GM12878 (cell line): ENCODE measurements at places on chromosomes 11 and 22.

DNA sequence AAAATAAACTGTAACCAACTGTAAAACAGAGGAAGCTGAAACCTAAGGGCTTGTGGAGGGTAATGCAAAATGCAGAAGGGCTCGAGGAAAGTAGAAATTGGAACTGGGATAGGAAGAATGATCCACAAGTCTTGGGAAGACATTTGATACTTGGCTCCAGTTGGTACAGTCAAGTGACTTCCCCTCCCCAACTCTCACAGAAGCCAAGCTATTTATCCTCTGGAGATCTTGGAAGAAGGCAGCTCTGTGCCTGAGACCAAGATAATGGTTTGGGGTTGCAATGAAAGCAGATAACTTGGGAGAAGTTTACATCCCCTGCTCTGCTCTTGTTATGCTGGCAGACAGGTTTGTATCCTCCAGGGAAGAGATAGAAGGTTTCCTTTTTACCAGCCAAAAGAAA, 198.9 kb upstream of the ZC3H12C start:
- DNase-seq = no peak

DNA sequence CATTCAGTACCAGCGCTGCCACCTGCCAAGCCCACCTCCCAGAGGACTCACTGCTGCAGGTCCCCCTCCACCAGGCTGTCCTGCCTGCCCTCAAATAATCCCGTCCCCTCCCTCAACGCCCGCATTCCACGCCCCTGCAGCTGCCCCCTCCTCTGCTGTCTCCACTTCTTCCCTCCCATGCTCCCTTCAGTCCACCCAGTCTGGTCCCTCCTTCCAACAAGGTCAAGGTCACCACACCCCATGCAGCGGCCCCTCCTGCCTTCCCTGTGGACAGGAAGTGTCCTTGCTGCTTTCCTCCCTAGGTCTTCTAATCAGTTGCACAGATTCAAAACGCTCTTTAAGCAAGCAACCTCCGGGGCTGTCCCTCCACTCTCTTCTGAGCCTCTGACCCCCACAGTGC, 12.1 kb downstream of the MACROD1 start:
- DNase-seq = no peak

GRCh38 chr22:38189104-38189503, 7.5 kb upstream of the PLA2G6 start:
- DNase-seq = no peak

DNA sequence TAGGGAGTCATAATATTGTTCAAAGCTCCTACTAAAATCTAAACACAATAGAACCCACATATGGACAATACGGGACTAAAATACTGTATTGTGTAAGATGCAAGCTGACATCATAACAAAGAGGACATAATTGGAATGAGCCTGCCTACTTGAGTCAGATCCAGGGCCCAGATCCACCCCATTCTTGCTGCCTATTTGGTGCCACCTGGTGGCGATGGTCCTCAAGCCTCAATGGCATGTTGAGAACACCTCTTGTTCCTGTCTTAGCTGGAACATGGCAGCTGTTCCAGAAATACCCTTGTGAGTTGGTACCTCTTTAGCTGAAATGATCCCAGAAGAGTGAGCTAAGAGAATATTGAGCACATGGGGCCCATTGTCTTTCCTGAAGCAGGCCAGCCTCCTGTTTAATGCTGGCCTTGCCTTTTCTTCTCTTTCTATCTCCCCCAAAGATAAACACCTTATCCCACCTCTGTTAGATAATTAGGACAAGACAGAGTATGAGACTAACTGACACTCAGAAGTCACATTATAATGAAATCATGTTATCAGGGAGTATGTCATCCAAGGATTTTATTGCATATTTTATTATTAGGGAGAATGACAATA, 680.9 kb upstream of the ANO5 start:
- DNase-seq = no peak

- no peak for DNase-seq
Measured at GRCh38 chr11:103845331-103845730, 191.1 kb upstream of the DDI1 start.

DNA sequence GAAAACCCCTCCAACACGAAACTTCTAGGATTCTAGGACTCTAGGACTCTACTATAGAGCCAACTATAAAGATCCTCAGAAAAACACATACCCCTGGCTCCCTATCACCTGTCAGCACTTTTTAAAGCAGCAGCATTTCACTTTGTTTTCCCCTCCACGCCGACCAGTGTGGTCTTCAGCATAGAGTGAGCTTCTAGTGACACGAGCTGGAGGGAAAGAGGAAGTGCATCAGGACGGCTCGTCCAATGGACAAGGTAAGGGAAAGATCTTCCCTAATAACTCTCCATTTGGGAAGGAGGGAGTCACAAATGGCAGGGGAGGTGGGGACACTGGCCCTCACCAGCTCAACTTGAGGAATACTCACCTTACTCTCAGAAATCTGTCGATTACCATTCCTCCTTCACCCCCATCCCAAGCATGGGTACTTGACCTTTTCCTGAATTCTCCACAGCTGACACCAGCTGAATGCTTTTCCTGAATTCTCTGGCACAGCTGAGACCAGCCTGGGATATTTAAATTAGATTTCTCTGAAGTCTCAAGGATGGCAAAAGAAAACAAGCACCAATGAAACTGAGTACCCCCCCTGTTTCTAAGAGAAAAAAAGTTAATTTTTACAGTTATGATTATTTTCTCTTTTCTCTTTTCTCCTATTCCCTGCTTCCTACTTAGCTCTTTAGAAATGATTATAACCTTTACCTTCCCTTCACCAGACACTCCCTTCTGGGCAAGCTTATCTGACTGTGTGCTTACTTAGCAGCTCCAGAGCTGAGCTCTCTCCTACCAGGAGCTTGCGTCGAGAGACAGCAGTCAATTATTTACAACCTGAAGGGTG, 33.3 kb upstream of the NNMT start:
- no peak for DNase-seq

DNA sequence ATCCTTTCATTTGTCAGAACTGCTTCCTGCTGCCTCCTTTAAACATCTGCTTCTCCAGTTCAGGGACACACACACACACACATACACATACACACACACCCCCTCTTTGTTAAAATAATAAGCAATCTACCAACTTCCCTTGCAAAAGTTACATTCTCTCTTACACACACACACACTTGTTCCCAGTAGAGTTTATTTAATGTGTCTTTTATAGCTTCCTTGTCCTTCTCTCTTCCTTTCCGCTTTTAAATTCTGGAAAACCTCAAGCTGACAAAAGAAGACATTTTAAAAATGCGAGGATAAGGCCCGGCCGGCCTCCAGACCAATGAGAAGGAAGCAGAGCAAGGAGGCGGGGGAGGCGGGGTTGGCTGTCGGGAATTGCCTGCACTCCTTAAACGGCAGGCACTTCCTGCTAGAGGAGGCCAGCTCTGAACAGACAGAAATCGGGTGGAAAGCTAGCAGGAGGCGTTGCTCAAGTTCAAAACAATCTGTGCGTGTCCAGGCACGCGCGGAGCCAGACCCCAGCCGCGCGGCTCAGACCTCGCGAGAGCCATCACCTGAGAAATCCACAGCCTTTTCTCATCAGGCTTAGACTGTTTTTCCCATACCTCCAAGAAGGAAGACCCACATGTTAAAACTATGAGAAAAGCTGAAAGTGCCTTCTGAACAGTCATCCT, 99.9 kb downstream of the MAML2 start:
- peak; percentile 86 for DNase-seq
